ENCODE measurements at places on chromosomes 6 and 20.
A peak's percentile ranks its signal among the peaks of the same experiment; 100 is the strongest.

DNA sequence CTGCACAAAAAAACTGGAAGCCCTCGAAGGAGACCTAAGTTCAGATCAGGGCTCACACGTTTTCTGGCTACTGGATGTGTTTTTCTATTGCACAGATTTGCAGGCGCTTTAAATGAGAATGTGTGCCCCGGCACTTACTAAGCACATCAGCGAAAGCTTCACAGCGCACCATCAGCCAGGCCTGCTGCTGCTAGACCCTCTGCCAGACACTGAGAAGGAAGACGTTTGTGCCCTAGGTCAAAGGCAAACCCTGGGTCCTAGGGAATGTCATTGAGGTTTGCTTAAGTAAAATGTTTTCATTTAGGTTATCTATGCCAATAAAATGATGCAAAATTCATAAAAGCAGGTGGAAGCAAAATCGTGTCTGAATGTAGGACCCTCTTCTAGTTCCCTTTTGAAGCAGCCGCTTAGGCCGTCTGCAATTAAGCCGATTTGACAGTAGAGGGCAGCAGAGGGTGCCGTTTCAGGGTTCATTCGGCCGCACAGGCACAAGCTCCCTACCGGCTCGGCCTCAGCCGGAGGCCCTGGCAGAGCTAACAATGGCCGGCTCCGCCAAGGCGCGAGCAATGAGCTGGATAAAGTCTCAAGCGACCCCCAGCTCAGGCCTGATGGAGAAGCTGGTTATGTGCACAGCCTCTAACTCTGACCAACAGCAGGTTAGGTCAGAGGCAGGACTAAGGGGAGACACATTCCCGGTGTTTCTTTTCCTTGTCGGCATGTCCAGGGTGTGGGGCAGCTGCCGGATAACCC is 107.2 kb upstream of the FOXA2 start:
- peak; percentile 8 for DNase-seq

DNA sequence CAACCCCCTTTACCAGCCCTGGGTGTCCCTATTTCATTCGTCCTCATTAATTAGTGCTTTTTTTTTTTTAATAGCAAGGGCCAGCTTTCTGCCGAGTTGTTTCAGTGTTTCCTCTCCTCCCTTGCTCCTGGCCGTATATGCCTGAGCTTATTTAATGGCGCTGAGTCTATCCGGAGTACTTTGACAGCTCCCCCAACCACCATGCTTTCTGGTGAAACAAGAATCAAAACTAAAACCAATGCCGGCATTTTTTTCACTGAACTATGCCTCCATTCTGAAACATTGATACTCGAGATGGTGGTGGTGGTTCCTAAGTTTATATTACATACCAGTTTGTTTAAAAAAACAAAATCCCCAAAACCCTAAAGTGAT is 1.2 kb downstream of the DCBLD1 start:
- DNase-seq: no peak

DNA sequence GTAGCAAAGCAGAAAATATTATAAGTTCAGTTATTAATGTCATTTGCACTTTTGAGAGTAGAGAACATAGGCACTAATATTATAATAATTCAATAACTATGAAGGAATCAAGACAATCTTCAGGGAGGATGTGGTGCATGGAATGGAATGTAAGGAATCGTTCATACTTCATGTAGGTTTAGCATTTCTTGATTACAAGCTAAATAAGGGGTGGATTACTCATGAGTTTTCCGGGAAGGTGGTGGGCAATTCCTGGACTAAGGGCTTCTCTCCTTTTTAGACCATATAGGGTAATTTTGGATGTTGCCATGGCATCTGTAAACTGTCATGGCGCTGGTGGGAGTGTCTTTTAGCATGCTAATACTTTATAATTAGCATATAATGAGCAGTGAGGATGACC is 9.1 kb upstream of the BTNL2 start:
- no peak for DNase-seq

DNA sequence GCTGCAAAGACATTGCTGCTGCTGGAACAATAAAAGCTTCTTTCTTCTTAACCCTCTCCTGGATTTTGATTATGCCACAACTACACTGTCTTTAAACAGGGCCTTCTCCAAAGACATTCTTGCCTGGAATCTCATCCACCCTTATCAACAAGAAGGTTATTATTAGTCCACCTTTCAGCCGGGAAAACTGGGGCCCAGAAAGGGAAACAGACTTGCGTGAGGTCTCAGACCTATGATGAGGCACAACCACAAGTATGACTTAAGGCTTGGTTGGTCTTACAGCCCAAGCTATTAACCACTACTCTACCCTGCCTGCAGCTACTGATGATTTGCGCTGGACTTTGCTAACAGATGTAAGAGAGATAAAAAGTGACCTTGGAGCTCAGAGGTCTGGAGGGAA is 62.8 kb upstream of the CTNNBL1 start:
- DNase-seq: no peak

DNA sequence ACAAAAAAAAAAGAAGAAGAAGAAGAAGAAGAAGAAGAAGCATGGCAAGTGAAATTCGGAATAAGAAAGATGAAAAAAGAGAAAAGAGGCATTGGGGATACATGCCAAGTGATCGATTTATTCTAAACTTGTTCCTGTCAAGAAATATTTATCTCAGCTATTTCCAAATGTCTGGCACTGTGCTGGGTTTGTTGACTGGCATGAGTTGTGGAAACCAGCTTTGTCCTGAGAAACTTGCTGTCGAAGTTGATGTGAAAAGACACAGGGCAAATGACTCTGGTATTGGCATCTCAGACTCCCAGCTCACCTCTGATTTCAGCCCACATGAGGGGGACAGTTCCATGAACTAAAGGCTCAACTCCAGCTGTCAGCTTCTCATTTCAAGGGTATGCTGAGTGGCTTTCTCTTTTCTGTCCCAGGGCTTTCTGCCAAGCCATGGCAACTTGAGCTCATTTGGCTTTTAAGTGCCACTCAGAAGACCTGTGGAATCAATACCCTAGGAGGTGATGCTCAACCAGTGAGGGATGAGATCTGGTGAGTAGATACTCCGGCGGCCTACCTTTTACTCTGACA is 253.3 kb upstream of the JAG1 start:
- DNase-seq: no peak
